B cell (primary cell): ENCODE measurements at places on chromosomes 6 and 20. TPM values are rescaled to one million over a fixed set of nuclear protein-coding genes. Genes with fewer than 3 reads are reported as not detected.

DNA sequence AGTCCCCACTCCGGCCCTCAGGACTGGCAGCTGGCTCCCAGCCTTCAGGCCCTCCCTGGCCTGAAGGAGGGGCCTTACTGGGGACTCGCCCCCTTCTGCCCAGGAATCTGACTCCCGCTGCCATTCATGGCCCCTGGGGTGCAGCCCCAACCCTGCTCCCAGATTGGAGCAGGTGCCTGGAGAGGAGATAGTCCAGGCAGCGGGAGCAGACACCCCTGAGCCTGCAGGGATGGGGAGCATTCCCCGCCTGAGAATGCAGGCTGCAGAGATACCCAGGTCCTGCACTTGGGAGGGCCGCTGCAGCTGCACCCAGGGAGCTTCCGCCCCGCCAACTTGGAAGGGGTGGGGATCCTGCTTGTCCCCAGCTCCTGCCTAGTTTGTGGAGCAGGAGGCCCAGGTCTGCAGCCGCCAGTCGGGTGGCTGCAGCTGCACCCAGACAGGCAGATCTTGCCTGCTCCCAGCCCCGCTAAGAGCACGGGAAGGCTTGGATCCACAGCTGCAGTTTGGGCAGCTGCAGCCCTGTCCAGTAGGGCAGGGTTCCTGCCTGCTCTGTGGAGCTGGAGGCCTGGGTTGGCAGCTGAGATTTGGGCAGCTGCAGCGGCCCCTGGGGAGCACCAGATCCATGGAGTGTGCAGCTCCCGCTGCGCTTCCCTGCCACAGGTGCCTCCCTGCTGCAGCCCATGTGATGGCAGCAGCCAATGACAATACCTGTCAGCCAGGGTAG is 5.2 kb downstream of the GTSF1L start:
- no peak for DNase-seq

PKHD1 gene
- polyA plus RNA-seq = not detected in 2 replicates

GRCh38 chr6:128882991-128883611 is at the start of gene LAMA2:
Gene LAMA2, plus strand, starts transcription at chr6:128883138. Its CDS starts 108 bp downstream, at chr6:128883246.
- DNase-seq = no peak

- no peak for DNase-seq
Observed at GRCh38 chr6:132369526-132369925, 31.7 kb downstream of the MOXD1 start.

- no peak for DNase-seq
Observed at GRCh38 chr6:169792306-169793015, 41.0 kb downstream of the ERMARD start.

DNA sequence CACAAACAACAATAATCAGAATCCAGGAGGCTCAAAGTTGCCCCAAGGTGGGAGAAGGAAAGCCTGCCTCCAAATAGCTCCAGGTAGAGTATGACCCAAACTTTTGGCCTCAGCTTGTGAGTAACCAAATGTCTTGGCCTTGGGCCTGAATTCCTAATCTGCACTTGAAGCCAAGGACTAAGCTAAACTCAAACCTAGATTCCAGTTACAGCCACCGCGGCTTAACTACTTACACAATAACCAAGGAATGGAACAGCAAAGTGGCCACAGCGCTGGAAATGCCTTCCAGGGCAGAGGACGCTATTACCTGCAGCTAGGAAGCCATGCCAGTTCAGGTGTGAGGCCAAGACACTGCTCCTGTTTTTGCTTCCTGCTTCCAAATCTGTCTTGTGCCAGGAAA is 4.6 kb downstream of the NINL start:
- DNase-seq = no peak

AHI1 gene
- 4.7 and 8.3 TPM in 2 replicates for polyA plus RNA-seq

WFDC6 gene
- polyA plus RNA-seq = not detected in 2 replicates

- no peak for DNase-seq
Observed at GRCh38 chr6:108013787-108014439, 55.9 kb upstream of the SEC63 start.

KIAA1755 gene
- not detected in 2 replicates for polyA plus RNA-seq

GRCh38 chr6:105112577-105112976 is 67.2 kb downstream of the POPDC3 start:
- no peak for DNase-seq

- DNase-seq = no peak
Observed at GRCh38 chr6:43763812-43764522, 6.0 kb upstream of the VEGFA start.

DNA sequence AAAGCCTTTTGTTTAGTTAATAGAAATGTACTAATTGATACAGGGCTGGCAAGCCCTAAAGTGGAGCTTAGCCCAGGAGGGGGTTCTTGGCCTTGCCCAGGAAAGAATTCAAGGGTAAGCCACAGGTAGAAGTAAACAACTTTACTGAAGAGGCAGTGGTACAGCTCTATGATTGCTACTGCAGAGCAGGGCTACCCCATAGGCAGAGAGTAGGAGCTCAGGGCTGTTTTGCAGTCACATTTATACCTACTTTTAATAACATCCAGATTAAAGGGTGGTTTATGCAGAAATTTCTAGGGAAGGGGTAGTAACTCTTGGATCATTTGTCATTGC is 680.4 kb upstream of the GJE1 start:
- DNase-seq = no peak

DNA sequence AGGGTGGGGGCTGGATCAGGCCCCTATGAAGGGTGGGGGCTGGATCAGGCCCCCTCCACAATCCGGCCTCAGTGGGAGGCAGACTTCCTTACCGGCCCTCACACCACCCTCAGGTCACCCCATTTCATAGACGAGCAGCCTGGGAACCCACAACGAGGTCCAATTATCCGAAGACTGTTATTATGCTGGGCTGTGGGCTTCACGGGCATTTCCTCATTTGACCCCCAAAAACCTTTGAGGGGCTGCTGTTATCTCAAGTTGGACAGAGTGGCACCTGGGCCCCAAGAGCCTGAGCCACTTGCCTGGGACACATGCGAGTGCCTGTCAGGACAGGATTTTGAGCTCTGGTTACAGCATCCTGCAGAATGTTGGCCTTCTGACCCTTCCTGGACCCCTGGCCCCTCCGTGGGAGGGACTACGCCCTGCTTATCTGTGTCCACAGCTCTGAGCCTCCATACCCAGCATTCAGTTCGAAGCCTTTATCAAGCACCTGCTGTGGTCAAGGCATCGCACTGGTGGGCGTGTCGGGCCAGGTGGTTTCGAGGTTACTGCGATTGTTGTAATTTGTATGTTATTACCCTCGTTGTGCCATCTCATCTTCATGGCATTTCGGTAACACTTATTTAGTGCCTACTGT is 34.5 kb upstream of the PCMTD2 start:
- no peak for DNase-seq

SLC22A7 gene
- polyA plus RNA-seq = not detected in 2 replicates

C20orf141 gene
- not detected in 2 replicates for polyA plus RNA-seq

DNA sequence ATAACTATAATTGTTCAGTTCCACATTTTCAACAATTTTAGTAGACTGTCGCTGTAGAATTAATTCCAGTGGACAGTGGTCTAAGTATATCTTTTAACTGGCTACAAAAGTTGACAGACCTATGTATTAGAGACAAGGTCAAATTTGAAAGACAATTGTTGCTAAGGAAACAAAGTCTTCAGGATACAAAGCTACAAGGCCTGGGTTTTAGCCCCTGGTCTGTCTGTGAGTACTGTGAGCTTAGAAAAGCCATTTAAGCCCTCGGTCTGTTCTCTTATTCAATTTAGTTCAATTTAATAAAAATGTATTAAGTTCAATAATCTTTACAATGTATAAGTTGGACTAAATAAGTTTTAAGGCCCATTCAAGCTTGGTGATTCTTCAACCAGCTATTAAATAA is 352.5 kb downstream of the HDGFL1 start:
- DNase-seq = no peak

MLIP gene
- polyA plus RNA-seq = not detected in 2 replicates

DNA sequence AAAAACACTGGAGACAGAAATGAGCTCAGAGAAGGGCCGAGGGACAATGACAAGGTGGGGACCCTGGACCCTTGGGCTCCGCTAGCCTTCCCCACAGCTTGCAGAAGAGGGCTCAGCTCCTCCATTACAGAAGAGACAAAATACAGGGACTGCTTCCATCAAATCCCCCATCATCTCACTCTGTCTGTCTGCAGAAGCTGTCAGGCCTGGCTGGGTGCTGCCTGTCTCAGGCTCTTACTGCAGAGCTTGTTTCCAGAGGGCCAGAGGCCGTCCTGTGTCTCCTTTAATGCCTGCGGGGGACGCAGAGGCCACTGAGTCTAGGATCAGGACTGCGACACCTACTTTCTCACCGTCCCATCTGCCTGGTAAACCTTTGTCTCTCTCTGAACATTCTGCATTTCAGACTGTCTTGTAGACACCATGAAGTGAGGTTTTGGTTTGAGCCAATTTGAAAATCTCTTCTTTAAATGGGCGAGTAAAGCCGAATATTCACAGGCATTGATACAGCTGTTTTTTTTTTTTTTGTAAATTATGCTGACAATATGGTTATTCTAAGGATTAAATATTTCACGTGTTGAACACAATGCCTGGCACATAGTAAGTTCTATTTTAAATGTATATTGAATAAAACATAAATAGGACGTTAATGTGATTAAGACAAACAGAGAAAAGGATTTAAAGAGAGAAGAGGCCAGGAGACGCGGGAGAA is 28.3 kb downstream of the RNASET2 start:
- DNase-seq = no peak

DNA sequence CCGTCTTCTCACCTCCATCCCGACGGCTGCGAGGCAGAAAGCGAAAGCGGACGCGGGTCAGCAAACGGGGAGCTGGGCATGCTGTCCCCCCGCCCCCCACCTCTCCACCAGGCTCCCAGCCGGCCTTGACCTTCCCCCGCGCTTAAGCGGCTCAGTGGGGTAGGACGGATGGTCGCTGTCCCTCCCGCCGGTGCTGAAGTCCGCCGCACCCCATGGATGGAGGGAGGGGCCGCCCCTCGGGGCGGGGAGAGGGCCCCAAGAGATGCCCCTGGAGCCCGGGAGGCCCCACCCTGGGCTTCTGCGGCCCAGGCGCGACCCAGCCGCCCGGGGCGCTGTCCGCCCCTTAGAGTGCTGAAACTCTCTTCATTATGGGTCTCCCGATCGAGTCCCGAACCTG is at the start of gene KCNB1:
TSS of gene KCNB1 (minus strand) at position 48 of the 397 bp plus-strand sequence. CDS start 188 bp downstream, outside the sequence.
- peak; percentile 43 for DNase-seq

FBXO5 gene
- polyA plus RNA-seq = 3.9 and 4.1 TPM in 2 replicates

GJA10 gene
- polyA plus RNA-seq = not detected in 2 replicates

DNA sequence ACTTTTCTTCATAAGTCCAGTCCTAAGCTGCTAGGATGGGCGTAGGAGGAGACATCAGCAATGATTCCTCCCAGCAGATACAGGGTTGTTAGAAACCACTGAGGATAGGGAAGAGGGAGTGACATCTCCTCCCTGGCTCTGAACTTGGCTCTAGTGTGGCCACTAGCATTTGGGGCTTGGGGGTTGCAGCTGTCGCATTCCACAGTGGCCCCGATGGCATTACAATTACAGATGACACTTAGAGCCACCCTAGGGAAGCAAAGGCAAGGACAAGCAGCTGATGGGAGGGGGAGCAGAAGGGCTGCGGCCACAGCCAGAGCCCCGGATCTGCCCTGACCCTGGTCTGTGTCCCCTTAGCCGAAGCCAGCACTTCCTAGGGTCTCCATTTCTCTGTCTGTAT is 9.5 kb upstream of the CDKN1A start:
- DNase-seq = no peak

- DNase-seq = no peak
Observed at GRCh38 chr6:24851086-24851485, 52.4 kb upstream of the ARMH2 start.

DNA sequence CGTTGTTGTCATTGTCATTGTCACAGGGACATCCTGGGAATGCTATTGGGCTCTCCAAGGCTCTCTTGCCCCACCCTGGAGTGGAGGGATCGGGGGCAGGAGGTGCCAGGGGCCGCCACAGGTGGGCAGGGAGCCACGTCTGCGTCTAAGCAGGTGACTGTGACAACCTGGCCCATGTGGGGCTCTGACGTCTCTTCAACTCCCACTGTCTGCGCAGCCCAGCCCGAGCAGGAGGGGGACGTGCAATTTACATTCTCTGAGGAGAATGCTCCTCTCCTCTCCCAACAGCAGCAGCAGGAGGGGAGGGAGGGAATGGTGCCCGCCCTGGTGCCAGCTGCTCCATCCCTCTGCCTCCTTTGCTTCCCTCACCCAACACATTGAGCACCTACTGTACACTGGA is 50.1 kb downstream of the GRM4 start:
- DNase-seq = no peak

DNA sequence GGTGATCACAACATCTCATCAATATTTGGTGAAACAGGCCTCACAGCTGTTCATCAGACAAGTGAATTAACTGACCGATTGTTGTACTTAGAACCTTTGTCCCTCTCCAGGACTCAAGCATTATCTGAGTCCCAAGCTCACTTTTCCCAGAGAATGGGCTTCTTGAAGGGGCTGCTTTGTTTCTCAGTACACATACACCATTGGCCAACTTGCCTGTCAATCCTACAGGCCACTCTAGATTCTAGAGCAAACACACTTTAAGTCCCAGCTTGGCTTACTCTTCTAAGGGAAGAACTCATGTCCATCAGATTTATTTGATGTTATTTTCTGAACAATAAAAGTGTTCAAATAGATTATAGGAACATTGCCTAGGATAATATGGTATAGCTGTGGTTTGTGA is 249.5 kb downstream of the BCKDHB start:
- no peak for DNase-seq

TRAM2 gene
- 9.0 and 9.8 TPM in 2 replicates for polyA plus RNA-seq

DNA sequence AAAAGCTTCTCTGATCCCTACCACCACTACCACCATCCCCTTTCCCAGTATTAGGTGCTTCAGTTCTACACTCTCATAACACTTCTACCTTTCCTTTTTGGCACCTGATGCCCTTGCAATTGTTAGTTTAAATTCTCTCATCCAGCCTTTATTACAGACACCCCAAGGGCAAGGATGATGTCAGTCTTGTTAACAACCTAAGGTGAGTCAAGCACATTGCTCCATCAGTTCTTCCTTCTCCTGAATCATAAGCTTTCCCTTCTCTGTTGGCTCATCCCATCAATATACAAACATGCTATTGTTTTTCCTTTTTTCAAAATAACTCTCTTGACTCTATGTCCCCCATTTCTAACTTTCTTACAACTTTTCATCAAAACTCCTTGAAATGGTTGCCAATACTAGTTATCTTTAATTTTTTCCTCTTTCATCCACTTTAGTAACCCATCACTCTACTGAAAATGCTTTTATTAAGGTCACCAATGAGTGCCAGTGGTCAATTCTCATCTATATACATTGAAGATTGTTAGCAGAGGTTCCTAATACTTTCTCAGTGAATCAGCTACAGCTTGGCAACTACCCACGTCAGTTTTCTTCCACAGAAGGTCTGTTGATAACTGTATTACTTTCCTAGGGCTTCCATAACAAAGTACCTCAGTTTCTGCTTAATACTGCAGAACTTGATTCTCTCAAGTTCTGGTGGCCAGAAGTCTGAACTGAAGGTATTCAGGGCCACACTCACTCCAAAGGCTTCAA is 97.1 kb upstream of the FLRT3 start:
- DNase-seq = no peak

DNA sequence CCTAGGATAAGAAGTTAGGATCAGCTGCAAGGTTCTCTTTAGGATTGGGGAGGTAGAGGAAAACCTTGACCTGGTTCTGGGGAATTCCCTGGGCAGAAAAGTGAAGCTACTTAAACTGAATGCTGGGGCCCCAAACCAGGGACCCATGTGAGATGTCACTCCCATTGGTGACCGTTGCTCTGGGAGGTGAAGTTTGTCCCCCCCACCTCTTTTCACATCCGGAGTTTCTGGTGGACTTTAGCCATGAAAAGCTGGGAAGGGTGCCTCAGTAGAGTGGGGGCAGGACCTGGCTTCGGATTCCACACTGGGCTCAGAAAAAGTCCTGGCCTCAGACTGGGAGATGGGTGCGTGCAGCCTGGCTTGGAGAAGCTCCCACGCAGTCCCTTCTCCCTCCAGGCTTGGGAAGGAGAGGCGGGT is 13.2 kb downstream of the TJAP1 start:
- no peak for DNase-seq

AIF1 gene
- 4.7 and 7.5 TPM in 2 replicates for polyA plus RNA-seq

- DNase-seq = no peak
Observed at GRCh38 chr20:42173440-42173839, 555.3 kb upstream of the CHD6 start.
